ENCODE measurements at places on chromosomes 5 and 9.

- no peak for DNase-seq
Measured at GRCh38 chr5:83568186-83568585, 96.6 kb downstream of the VCAN start.

DNA sequence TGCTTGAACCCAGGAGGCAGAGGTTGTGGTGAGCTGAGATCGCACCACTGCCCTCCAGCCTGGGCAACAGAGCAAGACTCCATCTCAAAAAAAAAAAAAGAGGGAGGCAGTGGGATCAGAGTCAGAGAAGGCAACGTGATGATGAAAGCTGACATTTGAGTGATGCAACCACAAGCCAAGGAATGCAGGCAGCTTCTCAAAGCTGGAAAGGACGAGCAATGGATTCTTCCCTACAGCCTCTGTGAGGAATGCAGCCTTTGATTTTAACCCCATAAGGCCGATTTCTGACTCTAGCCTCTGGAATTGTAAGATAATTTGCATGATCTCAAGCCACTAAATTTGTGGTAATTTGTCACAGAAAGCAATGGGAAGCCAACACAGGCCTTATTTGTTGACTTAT, 9.8 kb downstream of the TGFBI start:
- DNase-seq: no peak

- peak; percentile 6 for DNase-seq
Measured at GRCh38 chr5:148620696-148621095, 33.6 kb downstream of the HTR4 start.

DNA sequence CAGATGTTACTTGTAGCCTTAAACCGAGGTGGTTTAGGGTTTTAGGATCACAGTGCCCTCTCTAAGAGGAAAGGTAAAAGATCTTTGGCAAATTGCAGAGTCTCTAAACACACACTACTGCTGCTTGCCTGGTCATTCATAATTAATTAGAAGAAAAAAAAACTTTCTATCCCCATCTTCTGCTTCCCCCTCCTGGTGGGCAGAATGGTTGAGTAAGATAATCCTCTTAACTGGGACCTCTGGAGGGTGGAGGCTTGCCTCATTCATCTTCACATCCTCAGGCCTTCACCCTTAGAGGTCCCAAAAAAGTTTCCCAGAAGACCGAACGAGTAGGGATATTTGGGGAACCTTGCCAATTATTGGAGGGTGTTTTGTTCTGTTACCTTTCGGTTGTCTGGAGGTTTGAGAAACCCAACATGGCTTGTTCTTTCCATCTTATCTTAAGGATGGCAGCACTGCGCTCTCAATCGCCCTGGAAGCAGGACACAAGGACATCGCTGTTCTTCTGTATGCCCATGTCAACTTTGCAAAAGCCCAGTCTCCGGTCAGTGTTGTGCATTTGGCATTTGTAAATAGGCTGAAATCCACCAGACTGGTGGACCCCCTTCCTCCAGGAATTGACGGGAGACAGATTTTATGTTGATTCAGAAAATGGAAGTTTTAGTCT, 97.3 kb upstream of the DMRT1 start:
- no peak for DNase-seq

GRCh38 chr5:98398465-98398864, 375.0 kb upstream of the RGMB start:
- DNase-seq: no peak

- DNase-seq: no peak
Measured at GRCh38 chr9:32554107-32554506, 1.7 kb upstream of the TOPORS start.

DNA sequence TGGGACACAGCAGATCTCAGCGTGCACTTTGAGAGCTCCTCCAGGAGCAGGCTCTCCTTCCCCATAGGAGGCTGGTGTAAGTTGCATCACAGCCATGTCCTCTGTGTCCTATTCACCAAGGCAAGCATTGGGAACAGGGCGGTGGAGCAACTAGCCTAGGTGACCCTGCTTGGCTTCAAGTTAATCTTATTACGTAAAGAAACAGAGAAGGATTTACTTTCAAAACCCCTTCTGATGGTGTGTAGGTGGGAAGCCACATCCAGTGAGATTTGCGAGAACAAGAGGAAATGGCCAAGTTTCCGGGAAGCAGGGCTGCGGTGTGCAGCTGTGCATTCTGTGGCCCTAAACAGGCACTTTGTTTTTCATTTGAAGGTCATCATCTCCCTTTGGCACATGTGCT, 80.2 kb downstream of the TRIO start:
- no peak for DNase-seq

GRCh38 chr9:35904338-35904737, 1.7 kb upstream of the HRCT1 start:
- DNase-seq: no peak

GRCh38 chr5:103862398-103862797, 299.8 kb upstream of the NUDT12 start:
- no peak for DNase-seq

GRCh38 chr9:20622330-20623020, at the start of gene MLLT3:
TSS of gene MLLT3 (minus strand) at chr9:20622499.
- DNase-seq: peak; percentile 97

- DNase-seq: no peak
Measured at GRCh38 chr5:63118221-63118620, 539.6 kb downstream of the LRRC70 start.

DNA sequence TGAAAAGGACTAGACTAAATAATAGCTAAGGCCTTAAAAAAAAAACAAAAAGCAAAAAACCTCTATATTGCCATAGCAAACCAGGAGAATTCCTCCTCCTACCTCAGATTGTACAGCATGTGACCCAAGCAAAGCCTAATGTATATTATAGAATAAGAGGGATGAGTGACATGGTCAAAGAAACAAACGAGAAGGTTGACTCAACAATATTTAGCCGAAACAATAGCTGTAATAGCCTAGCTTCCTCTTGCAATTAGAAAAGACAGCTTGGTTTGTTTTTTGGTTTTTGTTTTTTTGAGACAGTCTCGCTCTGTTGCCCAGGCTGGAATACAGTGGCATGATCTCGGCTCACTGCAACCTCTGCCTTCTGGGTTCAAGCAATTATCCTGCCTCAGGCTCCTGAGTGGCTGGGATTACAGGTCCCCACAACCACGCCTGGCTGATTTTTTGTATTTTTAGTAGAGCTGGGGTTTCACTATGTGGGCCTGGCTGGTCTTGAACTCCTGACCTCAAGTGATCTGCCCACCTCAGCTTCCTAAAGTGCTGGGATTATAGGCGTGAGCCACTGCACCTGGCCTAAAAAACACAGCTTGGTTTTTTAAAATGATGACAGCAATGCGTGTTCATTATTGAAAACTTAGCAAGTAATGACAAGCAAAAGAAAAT, 5.6 kb downstream of the NLN start:
- DNase-seq: no peak

GRCh38 chr5:107919969-107920368, 249.2 kb upstream of the EFNA5 start:
- peak; percentile 29 for DNase-seq

DNA sequence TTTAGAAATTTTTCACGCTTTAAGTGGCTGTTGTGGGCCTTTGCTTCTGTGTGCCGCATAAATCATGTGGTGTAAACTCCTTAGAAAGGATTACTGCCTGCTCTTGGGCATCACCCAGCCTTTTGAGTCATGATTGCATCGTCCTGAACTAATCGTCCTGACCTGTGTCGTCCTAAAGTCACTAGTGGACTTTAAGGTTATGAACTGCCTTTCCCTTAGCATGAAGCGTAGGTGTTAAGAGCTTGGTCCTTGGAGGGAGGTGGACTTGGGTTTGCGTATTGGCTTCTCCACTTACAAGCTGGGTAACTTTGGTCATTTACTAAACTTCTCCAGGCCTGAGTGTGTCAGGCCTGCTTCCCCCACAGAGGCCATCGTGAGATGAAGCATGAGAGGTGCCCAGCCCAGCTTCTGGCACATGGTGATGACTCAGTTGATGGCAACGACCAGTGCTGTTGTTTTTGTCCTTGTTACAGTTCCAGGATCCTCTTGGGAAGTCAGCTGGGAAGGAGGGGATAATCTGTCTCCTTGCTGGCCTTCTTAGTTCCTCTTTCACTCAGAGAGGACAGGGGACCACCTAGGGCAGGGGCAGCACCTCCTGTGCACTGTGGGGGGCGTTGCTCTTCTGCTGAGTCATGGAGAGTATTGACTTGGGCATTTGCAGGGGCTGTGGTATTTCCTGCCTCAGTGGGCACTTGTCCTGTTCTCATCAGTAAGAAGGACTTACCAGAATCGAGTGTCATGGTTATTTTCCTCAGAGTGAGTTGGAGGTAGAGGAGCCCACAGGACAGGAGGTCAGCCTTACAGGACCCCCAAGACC, 54.2 kb upstream of the NCS1 start:
- no peak for DNase-seq

DNA sequence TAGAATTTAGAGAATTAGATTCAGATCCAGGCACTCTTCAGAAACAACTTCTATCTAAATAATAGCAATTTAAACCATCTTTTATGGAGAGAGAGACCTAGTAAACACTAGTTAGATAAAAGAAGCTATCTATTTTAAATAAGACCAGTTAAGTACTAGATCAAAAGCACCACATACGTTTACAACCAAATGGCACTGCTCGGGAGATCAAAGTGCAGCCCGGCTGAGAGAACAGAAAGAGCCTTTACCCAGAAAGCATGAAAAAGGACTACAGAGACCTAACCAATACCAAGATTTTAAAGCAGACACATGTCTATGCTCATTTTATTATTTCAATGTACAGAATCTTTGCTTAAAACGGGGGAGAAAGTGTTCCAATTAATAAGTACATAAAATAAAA, 30.8 kb downstream of the LIX1 start:
- no peak for DNase-seq

GRCh38 chr5:156328161-156328560, 1.2 kb downstream of the SGCD start:
- no peak for DNase-seq

DNA sequence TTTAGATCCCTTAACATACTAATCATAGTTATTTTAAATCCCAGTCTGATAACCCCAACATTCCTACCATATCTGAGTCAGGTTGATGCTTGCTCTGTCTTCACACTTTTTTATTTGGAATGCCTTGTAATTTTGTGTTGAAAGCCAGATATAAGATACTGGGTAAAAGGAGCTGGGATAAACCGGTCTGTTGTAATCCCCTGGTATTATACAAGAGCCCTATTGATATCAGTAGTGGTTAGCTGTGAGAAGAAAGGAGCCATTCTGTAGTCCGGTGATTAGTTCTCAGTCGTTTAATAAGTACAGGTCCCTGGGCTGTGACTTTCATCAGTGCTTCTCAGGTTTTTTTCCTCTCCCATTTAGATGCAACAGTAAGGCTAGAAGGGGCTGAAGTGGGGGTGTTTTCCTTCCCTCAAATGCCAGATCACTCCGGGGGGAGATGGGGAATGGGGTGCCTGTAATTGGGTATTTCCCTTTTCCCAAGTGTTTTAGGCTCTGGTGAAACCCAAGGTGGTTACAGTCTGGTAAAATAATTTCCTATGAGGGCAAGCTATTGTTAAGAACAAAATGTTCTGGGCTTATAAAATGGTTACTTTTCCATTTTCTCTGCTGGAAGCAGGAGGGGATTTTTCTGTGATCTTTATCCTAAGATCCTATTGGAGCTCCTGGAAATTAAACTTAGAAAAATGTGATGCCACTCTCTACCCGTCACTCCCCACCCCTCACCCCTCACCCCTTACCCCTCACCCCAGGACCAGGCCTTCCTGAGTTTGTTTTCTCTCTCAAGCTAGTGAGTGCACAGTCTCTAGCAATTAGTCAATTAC, 72.7 kb downstream of the KCNN2 start:
- DNase-seq: no peak
